Fibroblast of mammary gland (primary cell): ENCODE measurements at places on chromosomes 16 and 17.
A peak's percentile ranks its signal among the peaks of the same experiment; 100 is the strongest.

DNA sequence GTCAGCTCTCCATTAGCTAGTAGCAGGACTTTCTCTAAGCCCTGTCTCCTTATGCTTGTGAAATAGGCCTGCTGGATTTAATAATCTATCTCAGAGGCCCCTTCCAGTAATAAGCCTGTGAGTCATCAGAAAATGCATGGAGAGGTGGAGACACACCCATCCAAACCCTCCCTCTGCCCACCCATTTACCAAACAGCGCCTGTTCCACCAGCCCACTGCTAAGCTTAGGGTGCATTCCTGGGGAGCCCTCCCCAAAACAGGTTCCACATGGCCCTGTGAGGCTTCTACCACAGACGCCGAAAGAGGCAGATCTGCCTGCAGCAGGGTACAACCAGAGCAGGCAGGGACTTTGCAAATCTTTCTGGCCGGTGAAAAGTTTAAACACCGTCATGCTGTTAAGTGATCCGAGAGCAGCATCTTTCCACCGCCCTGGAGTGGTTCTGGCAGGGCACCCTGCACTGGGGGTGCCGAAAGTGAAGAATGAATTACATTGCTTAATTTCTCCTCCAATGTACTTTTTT is 99.3 kb downstream of the GAS7 start:
- DNase-seq = peak; percentile 87

DNA sequence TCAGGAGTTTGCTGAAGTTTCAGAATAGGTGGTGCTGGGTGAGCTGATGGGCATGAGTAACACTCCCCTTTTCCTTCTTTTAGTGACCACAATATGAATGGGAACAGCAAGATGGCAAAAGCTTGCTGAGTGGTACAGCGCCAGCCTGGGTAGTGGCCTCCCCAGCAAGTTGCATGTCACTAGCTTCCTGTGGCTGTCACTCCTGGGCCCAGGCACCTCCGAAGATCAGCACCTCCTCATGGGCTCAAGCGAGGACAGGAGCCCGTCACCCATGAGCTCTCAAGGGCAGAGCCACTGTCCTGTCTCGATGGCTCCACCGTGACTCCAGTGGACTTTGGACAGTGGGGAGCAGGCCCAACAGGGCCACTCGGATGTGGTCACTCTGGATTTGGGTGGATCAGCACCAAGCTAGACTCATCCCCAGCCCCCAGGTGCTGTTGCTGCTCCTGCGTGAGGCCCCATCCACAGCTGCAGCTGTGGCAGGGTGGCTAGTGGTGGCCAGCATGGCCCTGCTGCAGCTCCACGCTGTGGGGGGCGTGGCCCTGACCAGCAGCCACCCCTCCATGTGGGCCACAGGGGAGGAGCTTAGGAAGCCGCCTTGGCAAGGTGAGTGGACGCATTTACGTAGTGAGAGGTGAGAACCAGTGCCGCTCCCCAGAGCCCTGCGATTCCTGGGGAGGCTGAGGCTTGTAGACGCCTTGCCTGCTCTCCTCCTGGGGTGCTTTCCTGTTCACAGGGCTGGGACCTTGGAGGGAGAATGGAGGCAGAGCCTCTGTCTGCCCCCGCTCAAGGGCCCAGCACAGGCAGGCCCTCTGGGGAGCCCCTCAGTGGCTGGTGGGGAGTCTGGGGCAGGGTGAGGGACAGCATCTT is 13.6 kb upstream of the DNASE1 start:
- no peak for DNase-seq

DNA sequence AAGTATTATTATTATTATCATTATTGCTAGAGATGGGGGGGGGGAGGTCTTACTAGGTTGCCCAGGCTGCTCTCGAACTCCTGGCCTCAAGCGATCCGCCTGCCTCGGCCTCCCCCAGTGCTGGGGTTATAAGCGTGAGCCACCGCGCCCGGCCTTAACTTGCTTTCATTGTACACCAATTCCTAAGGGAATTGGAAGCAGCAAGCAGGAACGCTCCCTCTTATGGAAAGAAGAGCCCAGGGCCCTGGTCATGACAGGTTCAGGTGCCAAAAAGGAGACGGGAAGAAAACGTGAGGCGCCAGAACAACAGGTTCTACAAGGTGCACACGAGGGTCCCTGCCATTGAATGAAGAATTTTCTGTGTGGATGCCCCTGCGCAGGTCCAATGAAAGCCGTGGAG is 540 bp upstream of the RPL38 start:
- DNase-seq = no peak

DNA sequence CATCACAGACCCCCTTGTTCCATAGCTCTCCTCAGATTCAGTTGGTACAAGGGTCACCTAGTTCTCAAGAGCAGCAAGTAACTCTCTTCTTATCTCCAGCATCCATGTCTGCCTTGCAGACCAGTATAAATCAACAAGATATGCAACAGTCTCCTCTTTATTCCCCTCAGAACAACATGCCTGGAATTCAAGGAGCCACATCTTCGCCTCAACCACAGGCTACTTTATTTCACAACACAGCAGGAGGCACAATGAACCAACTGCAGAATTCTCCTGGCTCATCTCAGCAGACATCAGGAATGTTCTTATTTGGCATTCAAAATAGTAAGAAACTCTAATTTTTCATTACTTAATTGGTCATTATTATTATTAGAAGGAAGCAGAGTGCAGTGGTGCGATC is 32.4 kb downstream of the NQO1 start:
- no peak for DNase-seq

GRCh38 chr16:31427441-31428278 is 500 bp downstream of the COX6A2 start:
- peak; percentile 43 for DNase-seq

- no peak for DNase-seq
Observed at GRCh38 chr16:54991525-54991924, 60.9 kb downstream of the IRX5 start.

GRCh38 chr16:89861648-89862047 is 11.7 kb upstream of the TCF25 start:
- no peak for DNase-seq

DNA sequence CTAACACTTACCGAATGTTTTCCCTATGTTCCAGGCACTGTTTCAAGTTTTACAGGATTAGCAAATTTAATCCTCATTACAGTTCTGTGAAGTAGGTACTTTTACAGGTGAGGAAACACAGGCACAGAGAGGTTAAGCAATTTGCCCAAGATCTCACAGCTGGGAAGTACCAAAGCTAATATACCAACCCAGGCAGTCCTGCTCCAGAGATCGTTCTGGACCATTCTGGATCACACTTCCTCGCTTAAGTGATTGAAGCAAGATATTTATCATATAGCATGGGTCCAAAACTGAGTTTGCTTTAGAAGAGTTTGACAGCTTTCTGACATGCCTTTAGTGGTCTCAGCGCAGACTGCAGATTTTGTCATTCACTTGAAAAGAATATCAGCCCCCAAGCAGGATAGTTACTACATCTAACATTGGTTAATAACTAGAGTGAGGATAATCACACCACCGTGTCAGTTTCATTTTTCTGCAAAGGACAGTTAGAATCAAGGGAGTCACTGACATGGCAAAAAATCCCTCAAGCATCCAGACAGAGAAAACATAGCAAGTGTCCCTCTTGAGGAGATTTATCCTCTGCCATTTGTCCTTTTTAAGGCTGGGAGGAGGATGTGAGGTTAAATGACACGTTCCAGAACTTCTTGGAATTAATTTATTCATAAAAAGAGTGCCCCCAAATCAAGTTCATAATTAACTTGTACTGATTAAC is 5.1 kb downstream of the HS3ST3B1 start:
- no peak for DNase-seq

DNA sequence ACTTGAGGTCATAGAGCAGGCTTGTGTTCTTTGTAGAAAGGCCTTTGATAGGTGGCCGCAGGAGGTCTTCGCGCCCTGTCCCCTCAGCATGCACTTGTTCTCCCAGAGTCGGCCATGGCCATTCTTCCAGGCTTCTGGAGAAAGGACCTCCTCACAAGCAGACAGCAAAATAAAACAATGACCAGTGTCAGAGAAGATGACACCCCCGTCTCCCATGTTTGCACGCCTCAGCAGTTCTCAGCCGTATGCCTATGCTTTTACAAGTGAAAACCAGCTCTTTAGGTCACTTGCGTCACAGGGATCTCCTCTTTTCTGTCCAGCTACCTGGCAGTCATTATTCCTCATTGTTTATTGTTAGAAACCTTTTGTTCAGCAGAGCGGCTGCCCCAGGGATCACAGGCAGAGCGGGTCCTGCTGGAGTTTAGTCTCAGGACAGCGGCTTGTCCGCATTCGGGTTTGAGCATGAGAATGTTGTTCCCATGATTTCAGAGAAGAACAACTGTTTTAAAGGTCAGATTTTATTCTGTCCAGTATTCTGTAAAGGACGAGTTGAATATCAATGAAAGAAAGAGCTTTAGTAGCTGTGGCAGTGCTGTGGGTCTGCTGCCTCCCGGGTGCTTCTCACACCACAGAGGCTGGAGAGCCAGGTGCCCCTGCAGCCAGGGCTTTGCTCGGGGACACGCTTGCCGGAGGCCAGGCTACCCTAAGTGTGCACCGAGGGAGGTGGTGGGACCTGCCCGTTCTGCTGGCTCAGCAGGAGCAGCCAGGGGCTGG is 123.9 kb downstream of the RPTOR start:
- DNase-seq = no peak

DNA sequence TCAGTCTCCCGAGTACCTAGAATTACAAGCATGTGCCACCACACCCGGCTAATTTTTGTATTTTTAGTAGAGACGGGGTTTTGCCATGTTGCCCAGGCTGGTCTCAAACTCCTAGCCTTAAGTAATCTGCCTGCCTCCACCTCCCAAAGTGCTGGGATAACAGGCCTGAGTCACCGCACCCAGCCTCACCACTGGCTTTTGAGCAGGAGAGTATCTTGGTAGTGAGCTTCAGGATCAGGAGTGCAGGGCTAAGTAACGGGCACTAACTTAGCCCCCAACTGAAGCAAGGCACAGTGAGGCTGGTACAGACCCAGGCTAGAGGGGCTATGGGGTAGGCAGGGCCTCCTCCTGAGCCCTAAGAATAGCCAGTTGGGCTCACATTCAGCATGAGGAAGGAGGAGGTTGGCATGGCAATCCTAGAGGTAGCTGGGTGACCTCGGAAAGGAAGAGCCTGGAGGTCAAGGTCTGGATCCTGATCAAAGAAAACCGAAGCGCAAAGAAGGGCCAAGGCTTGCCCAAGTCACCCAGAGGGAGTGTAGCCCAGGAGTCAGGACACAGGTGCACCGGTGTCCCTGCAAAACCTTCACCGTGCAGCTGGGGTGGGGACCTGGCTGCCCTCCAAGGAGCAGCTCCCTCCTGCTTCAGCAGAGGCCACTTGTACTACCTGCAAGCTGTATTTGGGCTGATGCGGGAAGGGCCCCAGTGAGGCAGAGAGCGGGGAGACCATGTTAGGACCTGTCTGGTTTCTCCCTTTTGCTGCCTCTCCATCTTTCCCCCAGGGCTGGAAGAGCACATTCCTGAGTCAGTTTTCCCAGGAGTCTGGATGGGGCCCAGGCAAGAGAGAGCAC is 1.3 kb upstream of the ADGRG5 start:
- DNase-seq = no peak

- DNase-seq = no peak
Observed at GRCh38 chr16:72437891-72438290, 265.9 kb upstream of the PMFBP1 start.

DNA sequence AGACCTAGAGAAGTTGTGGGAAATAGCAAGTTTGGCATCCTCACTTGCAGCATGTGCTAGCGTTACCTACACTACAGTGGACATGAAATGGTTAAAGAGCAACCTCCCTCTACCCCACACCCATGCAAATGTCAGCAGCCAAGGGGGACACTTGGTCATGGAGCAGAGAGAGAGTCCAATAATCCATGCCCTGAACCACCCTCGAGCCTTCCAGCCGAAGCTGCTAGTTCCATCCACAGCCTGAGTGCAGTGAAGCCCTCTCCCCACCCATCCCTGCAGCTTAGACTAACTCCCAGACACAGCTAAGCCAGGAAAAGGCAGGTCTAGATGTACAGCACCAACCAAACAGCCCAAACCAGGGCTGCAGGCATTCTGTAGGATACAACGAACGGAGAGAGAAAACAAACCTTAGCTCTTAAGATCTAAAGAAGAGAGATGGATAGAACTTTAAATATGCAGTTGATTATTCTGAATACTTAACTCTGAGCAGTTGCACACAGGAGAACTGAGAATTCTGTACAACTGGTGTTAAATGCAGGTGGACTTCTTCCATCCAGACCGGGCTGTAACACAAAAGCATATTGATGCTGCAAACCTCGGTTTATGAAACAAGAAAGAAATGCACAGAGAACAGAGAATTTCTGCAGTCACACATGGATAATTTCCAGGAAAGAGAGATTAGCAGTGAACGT is 93.8 kb downstream of the SALL1 start:
- no peak for DNase-seq

GRCh38 chr17:16623282-16623681 is 30.4 kb downstream of the ZNF624 start:
- DNase-seq = no peak

DNA sequence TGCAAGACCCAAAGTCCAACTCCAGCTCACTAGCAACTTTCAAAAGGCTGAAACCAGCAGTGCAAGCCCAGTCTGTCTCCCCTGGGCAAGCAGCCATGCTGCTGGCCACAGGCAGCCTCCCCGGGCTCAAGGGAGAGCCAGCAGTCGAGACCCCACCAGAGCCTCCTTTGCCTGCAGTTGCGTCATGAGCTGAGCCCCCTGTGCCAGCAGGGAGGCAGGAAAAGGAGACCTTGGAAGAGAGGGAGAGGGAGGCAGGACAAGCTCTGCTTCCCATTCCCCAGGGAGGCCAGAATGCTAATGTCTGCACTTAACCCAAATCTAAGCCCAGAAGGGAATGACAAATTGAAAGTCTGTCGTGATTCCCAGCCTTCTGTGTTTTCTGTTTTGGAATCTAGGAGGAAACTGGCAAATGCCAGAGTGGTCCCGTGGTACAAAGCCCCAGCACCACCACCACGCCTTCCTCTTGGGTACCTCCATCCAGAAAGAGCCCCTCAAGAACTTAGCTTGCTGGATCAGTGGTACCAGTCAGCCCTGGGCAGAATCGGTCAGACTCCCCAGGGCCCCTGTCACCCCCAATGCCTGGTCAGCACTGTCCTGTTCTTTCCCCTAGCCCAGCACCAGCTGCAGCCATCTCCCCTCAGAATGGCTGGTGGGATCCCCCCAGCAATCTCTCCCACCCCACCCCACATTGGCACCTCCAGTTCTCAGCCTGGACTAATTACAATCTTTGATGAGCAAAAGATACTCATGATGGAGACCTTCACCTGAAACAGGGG is 99.3 kb upstream of the TNRC6C start:
- DNase-seq = no peak

DNA sequence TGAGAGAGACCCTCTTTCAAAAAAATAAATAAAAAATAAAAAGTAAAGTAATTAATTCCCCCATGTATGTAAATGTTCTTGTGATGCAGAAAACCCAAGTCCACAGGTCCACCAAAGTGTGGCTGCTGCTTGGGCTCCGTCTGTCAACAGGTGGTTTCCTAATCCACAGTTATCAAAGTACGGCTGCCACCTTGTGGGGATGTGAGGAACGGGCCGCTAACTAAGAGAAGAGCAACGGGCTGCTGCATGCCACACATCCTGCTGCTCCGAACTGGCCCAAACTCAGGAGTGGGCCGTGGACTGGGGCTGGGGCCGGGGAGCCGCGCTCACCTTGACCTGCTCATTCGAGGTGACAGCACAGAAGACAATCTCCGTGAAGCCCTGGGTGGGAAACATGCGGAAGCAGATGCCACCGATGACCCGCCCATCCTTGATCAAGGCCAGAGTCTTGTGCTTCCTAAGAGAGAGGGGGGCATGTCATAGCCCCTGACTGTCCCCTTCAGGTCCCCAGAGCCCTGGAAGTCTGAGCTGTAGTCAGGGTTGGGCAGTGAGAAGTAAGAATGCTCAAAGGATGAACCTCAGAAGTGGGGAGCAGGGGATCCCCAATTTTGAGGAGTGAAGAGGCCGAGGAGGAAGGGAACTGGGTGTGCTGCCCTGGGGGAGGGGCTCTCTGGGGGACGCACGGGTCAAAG is 4.3 kb downstream of the KAT2A start:
- peak; percentile 79 for DNase-seq

GRCh38 chr17:29568331-29569244 is at the start of gene TP53I13:
Gene TP53I13 (plus strand): TSS chr17:29568701. CDS start chr17:29568759, 58 bp downstream.
- peak; percentile 61 for DNase-seq
